ENCODE measurements at places on chromosomes 3 and 15.

- DNase-seq, result peak; percentile 19
Observed at GRCh38 chr3:143307613-143308183, 188.1 kb downstream of the CHST2 start.

GRCh38 chr3:105832644-105833043, 36.2 kb downstream of the CBLB start:
- no peak for DNase-seq

DNA sequence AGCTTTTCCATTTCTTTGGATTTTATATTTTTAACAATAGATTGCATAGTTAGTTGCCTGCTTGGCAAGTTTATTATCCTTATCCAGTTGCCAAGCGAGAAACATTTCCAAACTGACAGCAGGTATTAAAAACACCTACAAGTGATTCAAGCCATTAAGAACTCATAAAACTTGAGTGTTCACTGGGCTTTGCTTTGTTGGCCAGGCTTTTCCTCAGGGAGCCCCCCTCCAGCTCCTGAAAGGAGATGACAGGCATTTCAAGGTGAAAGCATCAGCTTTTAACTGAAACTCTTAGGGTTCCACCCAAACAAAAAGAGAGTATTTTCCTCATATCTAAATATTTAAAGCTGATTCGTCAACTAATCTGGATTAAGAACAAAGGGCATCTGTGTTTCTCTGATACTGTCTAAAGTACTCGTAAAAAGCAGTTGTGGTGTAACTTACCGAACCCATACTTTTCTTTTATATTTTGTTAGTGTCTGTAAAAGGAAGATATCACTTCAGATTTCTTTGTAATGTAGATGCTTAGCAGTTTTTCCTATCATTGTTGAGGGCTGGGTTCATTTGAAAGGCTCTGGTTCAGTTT, 363.4 kb downstream of the OTOL1 start:
- DNase-seq, result no peak

DNA sequence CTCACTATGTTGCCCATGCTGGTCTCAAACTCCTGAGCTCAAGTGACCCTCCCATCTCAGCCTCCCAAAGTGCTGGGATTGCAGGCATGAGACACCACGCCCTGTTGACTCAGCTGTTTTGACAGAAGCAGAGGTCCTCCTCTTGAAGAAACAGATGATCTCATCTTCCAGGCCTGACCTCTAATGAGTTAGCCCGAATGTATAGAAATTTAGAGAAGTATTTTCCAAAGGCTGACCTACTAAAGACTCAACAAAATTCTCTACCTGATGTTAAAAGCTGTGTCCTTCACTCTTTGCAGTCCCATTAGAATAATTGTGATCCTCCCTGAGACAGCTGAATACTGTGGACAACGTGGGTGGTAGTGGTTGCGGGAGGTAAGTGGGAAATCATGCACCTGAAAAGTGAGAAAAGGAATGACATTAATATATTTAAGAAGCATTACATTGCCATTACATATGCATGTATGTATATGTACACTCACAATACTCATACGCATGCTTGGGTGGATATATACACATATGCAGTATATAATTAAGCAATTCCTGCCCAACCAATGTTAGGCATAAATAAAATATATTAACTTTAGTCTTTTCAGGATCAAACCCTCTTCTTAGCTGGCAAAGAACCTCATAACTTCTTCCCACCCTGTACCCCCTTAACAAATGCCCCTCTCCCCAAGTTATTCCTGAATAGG, 204.6 kb upstream of the NR2F2 start:
- DNase-seq, result peak; percentile 10

GRCh38 chr3:70557976-70558375, 245.5 kb upstream of the MDFIC2 start:
- no peak for DNase-seq

DNA sequence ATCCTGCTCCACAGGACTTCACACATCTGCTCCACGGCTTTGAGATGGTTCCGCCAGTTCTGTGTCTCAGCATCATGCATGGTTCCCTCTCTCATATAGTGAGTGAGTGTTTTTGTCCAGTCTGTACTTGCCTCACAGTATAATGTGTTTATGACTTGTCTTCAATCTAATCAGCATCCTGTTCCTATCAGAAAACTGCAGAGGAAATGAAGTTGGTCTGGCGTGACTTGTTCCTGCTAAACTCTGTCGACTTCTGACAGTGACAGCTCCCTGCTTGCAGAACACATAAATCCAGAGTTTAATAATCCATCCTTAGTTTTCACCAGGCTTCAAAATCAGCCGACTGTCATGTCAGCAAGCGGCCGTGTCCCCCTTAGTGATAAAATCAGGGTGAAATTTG, 222.3 kb downstream of the SLCO3A1 start:
- no peak for DNase-seq

DNA sequence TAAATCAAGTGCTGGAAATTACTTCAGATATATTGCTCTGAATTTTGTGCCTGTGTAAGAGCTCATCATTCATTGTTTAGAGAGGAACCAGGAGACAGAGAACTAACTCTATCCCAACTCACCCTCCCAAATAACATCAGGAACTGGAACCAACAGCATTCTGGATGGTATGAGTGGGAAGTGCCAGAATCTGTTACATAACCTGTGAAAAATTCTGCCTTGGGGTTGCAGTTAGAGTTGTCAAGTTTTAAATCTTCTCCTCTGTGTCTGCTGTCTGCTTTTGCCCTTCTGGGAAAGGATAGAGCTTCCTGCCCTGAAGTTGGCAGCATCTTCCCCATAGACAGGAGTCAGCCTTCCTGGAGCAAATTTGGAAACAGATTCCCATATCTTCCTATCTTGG, 41.2 kb downstream of the TIMP4 start:
- DNase-seq, result no peak

DNA sequence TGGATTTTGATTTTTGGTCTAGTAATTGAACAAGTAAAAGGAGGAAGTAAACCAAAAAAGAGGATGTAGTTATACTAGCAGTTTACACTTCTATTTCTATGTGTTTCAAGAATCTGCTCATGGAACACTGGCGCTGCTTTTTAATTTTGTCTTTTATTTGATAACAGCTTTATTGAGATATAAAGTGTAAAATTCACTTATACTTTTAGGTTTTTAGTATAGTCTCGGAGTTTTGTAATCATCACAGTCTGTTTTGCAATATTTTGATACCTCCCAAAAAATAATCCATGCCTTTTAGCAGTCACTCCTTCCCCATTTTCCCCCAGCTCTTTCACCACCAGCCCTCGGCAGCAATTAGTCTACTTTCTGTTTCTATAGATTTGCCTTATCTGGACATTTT, 18.0 kb downstream of the UBE2E2 start:
- DNase-seq, result no peak

DNA sequence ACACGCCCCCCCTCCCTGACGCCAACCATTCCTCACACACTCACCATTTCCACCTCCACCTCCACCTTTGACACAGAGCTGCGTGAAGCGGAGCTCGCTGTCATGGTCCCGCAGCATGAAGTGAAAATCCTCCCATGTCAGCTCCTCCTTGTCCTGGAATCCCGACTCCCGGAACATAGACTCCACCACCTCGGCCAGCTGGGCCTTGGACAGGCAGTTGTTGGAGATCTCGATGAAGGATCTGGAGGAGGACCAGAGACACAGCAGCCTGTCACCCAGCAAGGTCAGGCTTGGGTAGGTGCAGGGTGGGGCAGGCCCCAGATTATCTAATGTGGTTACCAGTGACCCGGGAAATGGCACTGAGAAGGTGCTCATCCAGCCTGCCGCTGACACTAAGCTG, 12.2 kb downstream of the DUOX2 start:
- DNase-seq, result no peak

- DNase-seq, result peak; percentile 30
Observed at GRCh38 chr15:83695901-83696425, 42.0 kb downstream of the ADAMTSL3 start.

DNA sequence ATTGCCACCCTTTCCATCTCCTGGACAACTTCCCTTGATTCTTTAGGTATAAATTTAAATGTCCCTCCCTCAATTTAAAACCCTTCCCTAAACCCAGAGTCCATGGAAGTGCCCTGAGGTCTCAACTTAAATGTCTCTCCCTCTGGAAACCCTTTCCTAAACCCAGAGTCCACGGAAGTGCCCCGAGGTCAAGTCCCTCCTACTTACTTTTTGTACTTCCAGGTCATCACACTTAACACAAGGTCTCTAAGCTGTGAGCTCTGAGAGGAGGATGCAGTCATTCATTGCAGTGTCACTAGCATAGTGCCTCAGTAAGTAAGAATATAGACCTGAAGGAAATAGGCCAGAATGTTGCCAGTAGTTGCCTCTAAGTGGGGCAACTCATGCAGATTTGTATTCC, 78.2 kb upstream of the BNC1 start:
- peak; percentile 16 for DNase-seq

- DNase-seq, result peak; percentile 83
Observed at GRCh38 chr3:32705232-32705631, 20.2 kb downstream of the CNOT10 start.

GRCh38 chr15:71117714-71118305, 2.5 kb downstream of the THSD4 start:
- DNase-seq, result no peak

GRCh38 chr3:107690522-107691138, 167.9 kb downstream of the BBX start:
- DNase-seq, result peak; percentile 69

Data from mesendoderm (in vitro differentiated cells).